ENCODE measurements at places on chromosomes 11 and 22.

- DNase-seq, result peak; percentile 75
Observed at GRCh38 chr11:27423125-27423524, 49.5 kb downstream of the LGR4 start.

GRCh38 chr22:38868886-38869381 is 3.1 kb downstream of the CBX6 start:
- peak; percentile 35 for DNase-seq

GRCh38 chr22:23745791-23746190 is 5.1 kb downstream of the ZNF70 start:
- DNase-seq, result no peak

- DNase-seq, result no peak
Observed at GRCh38 chr11:34948696-34949095, 32.3 kb downstream of the PDHX start.

DNA sequence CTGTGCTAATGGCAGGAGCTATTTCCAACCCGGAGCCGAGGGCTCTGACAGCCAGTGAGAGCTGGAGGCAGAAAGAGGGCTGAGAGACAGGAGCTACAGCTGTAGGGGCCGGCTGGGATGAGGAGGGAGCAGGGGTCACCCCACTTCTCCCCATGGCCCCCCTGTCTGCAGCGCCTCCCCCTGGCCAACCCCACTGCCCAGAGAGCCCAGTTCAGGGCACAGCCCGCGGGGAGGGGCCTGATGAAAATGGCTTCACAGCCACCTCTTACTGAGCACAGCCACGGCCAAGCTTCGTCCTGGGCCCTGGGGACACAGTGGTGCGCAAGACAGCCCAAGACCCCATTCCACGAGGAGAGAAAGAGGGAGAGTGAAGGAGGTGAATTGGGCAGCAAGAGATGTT is 27.9 kb downstream of the RPL3 start:
- DNase-seq, result no peak

GRCh38 chr11:132744771-132745170 is 787.5 kb downstream of the OPCML start:
- DNase-seq, result peak; percentile 27

DNA sequence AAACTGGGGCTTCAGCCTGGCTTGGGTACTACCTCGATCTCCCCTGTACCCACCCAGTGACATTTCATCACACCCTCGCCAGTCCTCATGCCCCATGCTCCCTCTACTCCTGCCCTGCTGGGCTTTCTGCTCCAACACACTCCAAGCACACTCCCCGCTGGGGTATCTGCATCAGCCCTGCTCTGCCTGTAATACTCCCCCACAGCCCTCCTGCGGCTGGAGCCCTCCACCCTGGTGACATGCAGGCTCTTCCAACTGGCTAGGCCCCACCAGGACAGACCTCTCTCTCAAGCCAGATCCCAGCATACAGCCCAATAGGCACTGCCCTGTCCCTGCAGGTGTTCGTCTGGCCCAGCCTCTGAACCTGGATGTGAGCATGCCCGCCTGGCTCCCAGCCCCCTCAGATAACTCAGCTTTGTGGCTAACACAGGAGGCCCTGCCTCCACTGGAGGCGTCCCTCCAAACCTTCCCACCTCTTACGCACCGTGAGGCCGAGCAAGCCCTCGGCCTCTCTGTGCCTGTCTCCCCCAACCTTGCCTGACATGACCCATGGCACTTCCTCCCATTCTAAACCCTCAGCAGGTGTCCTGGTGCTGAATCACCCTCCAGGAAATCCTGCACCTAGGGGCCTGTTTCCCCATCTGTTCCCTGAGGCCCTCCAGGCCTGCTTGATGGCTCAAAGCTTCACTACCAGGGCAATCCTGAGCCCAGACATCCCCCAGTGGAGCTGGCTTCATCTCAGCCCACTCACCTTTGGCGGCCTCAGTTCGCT is 33.5 kb upstream of the TXNRD2 start:
- DNase-seq, result no peak

DNA sequence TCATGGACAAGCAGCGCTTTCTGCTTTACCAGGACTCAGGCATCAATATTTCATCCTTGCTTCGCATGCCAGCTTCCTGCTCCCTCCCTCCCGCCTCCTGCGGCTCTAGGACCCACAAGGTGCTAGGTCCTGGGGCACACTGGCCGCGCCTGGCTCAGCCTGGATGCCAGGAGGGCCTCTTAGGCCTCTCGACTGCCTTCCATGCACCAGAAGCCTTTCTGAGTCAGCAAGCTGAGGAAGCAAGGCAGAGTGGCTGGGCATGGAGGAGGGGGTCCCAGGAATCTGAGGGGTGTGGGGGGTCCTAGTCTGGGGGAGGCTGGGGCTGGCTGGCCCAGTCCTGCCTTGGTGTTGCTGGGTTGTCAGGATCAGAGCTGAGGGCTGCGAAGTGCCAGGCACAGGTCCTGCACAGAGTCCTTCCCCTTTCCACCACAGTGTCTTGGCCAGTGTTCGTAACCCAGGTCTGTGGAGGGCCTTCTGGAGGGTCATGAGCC is 61.0 kb upstream of the THY1 start:
- DNase-seq, result no peak

DNA sequence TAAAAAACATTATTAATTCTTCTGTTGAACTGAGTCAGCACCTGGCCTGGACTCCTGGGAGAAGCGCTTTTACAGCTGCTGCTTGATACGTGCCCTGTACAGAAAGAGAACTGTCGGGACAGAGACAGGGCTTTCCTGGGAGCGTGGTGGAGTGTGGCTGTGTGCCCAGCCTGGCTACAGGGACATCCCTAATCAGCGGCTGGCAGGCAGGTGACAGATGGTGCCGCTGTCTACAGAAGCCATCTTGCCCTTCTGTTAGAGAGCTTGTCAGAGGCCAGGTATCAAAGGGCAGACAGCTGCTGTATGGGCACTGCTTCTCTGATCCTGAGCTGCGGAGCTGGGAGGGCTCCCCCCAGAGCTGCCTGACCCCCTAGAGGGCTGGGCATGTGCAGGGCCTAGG is 361.8 kb downstream of the TENM4 start:
- DNase-seq, result no peak

DNA sequence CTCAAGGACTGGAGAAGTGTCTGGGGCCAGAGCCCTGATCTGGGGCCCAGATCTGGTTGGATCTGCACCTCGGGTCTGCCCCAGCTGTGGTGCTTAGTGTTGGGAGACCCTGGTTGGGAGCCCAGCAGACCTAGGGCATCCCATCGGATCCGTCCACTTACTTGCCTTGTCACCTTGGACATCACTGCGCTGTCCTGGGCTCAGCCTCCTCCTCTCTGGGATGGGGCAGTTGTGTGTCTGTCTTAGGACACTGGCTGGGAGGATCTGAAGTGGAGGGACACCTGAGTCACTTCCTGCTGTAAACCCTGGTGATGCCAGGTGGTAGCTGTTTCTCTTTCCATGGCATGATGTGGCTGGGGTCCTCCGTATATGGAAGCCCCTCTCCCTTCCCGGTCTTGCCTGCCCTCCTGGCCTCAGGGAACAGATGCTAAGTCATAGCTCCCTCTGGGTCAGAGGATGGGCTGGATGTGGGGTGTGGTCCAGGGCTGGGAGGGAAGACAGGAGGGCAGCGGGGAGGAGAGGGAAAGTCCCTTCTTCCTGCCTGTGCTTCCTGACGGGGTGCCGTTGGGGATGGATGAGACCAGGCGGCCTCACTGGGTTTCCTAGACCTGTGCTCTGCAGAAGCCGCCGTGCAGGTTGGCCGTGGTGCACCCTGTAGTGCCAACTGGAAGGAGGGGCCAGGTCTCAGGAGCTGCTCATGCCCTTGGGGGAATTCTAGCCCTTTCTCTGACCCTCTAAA is 12.1 kb upstream of the OMP start:
- DNase-seq, result no peak

GRCh38 chr11:77401486-77402217 is 72.2 kb downstream of the PAK1 start:
- DNase-seq, result no peak

- peak; percentile 76 for DNase-seq
Observed at GRCh38 chr11:86551288-86552092, 120.9 kb downstream of the ME3 start.

DNA sequence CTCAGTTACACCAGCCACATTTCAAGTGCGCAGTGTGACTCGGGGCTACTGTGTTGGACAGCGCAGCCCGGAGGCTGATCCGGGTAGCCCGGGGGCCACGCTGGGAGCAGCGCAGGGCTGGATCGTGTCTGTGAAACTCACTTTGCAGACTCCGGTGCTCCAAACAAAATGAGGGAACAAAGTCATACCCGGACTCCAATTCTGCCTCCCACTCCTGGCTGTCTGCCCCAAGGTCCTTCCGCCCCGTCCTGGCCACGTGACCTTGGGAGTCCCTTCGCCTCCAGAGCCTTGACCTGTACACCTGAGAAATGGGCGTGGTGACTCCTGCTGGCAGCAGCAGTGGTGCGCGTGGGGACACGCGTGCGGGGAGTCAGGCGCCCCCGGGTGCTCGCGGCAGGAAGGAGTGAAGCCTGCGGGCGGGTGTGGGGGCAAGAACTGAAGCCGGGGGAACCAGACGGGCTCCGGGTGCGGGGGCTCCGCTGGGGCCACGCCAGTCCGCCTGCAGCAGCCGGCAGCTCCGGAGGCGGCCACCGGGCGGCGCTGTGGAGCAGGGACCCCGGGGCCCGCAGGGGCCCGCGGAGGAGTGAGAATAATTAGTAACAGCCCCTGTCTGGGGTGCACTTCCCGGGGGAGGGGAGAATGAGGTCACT is 42.4 kb downstream of the KCNJ4 start:
- DNase-seq, result no peak

GRCh38 chr22:44891791-44892190 is 118.0 kb downstream of the PHF21B start:
- DNase-seq, result no peak

GRCh38 chr11:113410414-113411135 is 23.0 kb downstream of the ANKK1 start:
- DNase-seq, result no peak

GRCh38 chr11:82907371-82907770 is 5.8 kb downstream of the DDIAS start:
- DNase-seq, result no peak

GRCh38 chr22:42342426-42343120 is 72.1 kb upstream of the TCF20 start:
- DNase-seq, result no peak

GRCh38 chr11:103354656-103355055 is 245.4 kb downstream of the DYNC2H1 start:
- DNase-seq, result no peak

DNA sequence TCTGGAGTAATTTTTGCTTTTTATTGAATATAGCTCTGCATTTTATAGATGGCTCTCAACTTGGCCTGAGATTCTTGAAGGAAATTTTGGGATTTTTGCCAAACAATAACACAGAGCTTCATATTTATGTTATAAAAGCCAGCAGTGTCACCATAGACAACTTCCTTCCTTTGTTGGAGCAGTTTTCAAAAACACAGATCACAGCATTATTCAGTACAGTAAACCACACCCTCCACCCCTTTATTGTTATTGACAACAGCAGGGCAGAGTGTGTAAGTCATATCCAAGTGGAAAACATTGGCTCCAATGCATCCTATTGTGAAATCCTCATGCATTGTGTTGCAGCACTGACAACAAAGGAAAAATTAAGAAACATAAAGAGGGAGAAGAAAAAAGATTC is 62.6 kb upstream of the PRSS23 start:
- DNase-seq, result no peak

DNA sequence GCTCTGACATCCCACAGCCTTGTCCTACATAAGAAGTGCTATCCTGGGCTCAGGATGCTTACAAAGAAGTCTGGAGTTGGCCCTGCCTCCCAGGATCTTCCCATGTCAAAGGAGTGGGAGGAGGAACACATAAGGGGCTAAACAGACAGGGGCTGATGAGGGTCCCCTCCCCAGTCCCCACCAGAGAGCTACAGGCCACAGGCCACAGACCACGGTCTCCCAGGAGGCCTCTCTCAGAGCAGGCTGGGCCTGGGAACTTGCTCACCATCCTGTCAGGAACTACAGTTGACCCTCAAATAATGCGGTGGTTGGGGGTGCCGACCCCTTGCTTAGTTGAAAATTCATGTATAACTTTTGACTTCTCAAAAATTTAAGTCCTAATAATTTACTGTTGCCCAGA is 315.5 kb downstream of the NTM start:
- DNase-seq, result no peak

- no peak for DNase-seq
Observed at GRCh38 chr22:37462983-37463382, 23.2 kb downstream of the MFNG start.

GRCh38 chr11:8019314-8020243 is 32.4 kb downstream of the EIF3F start:
- no peak for DNase-seq

GRCh38 chr11:44611687-44612434 is 46.4 kb downstream of the CD82 start:
- no peak for DNase-seq

GRCh38 chr11:16337421-16338213 is 18.7 kb downstream of the SOX6 start:
- DNase-seq, result no peak

- no peak for DNase-seq
Observed at GRCh38 chr22:39097098-39098020, at the start of gene APOBEC3H. Gene APOBEC3H (plus strand): TSS chr22:39097244. CDS start chr22:39100279, 3,035 bp downstream.

DNA sequence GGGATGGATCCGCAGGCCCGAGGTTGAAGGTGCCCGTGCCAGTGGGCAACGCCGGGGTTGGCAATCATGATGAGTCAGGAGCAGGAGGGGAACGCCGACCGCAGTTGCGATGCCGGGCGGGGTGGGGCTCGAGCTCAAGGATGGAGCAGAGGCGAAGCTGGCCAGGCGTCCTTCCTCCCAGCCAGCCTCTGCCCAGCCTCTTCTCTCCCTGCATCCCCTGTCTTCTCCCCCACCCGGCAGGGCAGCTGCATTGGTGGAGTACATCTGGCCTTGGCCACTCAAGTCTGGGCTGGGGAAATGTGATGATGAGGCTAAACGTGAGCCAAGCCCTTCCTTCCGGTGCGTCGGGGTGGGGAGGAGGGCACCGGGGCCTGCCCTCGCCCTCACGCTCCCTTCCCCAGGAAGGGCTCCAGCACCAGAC is 3.9 kb downstream of the IFITM10 start:
- no peak for DNase-seq

GRCh38 chr11:109085708-109086373 is 336.1 kb upstream of the C11orf87 start:
- DNase-seq, result peak; percentile 70

DNA sequence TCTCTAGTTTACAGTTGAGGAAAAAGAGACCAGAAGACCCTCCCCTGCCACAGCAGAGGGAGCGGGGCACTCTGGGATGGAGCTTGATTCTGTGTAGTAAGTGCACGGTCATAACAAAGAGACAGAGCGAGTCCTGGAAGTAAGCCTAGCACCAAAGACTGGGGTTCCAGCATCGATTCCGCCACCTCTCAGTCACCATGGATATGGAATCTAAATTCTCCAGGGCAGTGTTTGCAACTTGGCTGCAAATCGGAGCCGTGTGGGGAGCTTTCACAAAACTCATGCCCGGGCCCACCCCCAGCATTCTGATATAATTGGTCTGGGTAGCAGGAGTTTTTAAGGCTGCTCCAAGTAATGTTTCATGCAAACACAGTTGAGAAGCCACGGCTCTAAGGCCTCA is 129.5 kb upstream of the OPCML start:
- DNase-seq, result no peak

- peak; percentile 31 for DNase-seq
Observed at GRCh38 chr11:16356057-16356760, at the start of gene SOX6. Gene SOX6 (minus strand): TSS chr11:16356546. CDS start chr11:16341248, 15,298 bp downstream.

- peak; percentile 2 for DNase-seq
Observed at GRCh38 chr11:96567176-96567575, 177.4 kb downstream of the JRKL start.

Data from stromal cell of bone marrow (primary cell).